Stimulated activated CD8-positive, alpha-beta memory T cell treated with anti-CD3 and anti-CD28 coated beads, Interleukin-7, amount 100 ng/mL, for 1 hour (primary cell): ENCODE measurements at places on chromosomes 12 and 14.
A peak's percentile ranks its signal among the peaks of the same experiment; 100 is the strongest.

DNA sequence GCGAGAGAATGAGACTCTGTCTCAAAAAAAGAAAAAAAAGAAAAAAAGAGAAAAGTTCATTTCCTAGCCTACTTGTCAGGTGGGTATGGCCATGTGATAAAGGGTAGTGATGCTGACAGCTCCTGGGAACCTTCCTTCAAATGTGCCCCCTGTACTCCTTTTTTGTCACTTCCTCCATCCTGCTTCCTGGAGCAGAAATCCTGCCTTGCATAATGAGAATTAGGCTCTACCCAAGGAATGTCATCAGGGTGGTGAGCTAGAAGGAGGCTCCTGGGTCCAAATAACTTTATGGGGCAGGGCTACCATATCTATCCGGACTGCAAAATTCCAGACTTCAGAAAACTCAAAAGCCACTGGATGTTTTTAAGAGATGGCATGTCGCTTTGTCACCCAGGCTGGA, 27.8 kb upstream of the FBXO34 start:
- DNase-seq, result no peak

DNA sequence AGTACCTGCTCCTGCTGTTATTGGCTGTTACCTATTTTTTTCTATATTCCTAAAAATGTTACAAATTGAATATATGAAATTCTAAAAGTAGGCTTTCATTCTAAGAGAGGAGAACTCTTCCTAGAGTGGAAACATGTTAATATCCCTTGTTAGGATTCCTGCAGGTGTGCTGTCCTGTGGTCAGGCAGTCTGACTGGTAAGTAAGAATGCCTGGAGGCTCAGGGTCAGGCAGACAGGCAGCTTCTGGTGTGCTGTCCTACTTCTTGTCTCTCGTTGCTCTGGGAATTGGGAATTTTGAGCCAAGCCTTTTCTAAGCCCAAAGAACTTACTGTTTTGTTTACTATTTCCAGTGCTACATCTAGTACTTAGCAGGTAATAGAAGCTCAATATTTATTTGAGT, 10.3 kb downstream of the PPHLN1 start:
- DNase-seq, result no peak

GRCh38 chr12:25301798-25302197, 51.1 kb upstream of the KRAS start:
- DNase-seq, result no peak

- no peak for DNase-seq
These were observed 26.6 kb downstream of the RASSF3 start for GRCh38 chr12:64636856-64637255.

DNA sequence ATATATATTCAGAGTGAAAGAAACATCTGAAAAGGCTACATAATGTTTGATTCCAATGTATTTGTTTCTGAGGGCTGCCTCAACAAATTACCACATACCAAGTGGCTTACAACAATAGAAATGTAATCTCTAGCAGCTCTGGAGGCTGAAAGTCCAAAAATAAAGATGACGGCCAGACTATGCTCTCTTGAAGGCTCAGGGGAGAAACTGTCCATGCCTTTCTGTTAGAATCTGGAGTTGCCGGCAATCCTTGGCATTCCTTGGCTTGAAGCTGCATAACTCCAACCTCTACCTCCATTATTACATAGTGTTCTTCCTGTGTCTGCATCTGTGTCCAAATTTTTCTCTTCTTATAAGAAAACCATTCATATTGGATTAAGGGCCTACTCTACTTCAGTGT, 68.1 kb upstream of the PLEKHG7 start:
- DNase-seq, result no peak

GRCh38 chr14:69299286-69300035, 39.5 kb downstream of the GALNT16 start:
- DNase-seq, result no peak

GRCh38 chr14:20769421-20769820, 1.2 kb downstream of the EDDM3B start:
- DNase-seq, result no peak

GRCh38 chr12:46354111-46354801, 18.3 kb downstream of the SLC38A2 start:
- DNase-seq, result no peak

- DNase-seq, result no peak
These were observed 278.7 kb downstream of the PDZRN4 start for GRCh38 chr12:41466802-41467201.

- DNase-seq, result peak; percentile 13
These were observed 933.8 kb downstream of the TMEM121 start for GRCh38 chr14:106459971-106460730.

DNA sequence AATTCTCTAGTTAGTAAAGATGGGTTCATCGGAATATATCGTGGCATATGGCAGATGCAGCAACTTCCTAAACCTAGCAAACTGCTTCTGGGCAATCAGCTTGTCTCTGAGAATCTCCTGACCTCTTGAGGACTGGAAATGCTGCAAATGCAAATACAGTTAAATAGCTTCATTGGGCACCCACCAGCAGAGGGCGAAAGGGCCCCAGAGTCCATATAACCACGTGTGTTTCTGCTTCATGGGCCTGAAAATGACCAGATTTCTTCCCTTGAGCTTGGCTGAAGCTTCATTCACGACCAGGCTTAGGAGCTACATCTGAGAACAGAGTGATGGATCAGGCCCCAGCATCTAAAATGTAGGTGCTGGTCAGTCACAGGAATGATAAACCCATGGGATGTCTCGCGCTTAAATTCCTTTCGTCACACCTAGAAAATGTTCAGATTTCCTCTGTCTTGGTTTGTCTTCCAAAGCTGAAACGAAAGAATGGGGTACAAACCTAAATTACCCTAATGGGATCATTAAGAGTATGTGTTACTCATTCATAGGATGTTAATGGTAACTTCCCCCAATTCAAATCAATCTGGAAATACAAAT, 1482.5 kb upstream of the TMEM132C start:
- DNase-seq, result no peak

DNA sequence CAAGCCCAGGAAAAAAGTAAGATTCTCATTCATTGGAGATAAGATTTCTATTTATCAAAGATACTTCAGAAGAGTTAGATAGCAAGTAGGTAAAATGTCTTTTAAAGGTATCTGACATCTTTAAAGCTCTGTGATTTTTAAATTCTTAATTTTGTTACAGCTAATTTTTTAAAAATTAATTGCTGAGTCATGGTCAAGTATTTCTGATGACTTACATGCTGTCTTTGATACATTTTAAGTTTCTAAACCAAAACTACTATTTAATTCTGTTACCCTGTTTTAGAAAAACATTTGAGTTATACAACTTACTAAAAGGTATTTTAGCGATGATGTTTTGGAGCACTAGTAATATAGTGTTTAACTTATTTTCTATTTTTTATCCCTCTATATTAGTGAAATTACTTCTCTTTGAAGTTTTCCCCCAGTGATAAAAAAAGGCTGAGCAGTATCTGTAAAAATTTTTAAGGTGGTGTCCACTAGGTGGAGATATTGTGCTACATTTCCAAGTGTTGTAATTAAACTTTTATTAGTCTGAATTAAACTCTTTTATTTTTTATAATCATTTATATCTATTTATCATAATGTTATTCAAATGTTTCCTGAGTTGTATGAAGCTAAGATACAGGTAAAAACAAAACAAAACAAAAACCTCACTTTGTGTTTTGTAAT, 11.5 kb downstream of the ALG10 start:
- DNase-seq, result no peak

DNA sequence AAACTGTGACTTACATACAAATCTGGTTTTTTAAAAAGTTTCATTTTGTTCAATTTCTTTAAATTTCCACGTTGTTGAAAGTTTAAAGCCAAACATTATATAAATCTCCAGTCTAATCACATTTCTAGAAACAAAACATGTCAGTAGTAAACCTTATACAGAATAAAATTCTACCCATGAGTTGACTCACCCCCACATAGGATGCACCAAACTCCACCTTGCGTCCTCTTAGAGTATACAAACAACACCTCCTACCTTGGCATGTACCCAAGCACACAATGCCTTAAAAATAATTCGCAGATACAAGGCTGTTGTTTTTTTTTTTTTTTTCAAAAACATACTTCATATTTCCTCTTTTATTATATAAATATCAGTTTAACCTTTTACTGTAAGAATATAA, 3.3 kb downstream of the FBXL14 start:
- DNase-seq, result no peak

- no peak for DNase-seq
These were observed 141.7 kb upstream of the NRXN3 start for GRCh38 chr14:78028471-78028870.

DNA sequence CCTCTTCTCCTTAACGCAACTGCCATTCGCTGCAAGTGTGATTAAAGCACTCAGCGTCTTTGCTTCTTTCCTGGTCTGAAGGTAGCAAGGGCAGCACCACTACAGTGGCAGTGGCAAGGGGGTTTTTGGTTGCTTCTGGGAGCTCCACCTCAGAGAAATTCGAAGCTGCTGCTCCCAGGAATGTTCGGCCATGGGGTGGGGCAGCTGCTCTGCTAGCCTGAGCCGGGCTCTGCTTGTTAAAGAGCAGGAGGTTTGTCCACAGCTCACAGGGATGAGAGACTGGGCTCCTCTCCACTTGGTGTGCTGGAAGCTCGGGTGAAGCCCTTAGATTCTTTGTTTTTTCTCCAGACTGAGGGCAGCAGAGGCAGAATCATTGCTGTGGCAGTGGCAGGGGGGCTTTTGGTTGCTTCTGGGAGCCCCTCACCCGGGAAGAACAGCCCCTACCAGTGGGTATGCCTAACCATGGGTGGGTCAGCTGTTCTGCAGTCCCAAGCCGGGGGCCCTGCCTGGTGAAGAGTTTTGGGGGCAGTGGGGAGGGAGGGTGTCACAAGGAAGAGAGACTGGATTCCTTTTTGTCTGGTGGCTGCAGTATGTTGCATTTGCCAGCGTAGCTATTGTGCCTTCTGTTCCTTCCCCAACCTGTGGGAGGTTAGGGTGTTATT, 340.2 kb downstream of the AEBP2 start:
- no peak for DNase-seq

GRCh38 chr12:71440763-71441748, 1.5 kb downstream of the LGR5 start:
- no peak for DNase-seq

GRCh38 chr14:98963610-98964009, 308.4 kb downstream of the BCL11B start:
- no peak for DNase-seq

GRCh38 chr14:39426605-39427004, 5.6 kb downstream of the FBXO33 start:
- no peak for DNase-seq

DNA sequence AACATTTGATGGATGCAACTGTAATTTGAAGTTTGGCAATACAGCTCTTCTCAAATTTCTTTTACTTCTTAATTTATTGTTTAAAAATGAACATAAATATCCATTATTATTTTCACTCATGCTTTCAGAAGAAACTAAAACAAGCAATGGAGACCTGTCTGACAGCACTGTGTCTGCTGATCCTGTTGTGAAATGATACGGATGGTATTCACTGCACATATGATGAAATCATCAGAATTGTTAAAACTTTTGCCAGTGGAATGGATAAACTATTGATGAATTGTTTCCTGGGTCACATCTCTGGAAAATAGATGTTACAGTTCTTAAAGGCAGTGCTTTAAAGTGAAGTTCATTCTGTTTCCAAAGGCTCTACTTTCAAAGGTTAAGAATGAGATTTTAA, 59.2 kb downstream of the WASHC4 start:
- DNase-seq, result no peak

GRCh38 chr12:39426636-39427240, 16.2 kb downstream of the KIF21A start:
- DNase-seq, result no peak

DNA sequence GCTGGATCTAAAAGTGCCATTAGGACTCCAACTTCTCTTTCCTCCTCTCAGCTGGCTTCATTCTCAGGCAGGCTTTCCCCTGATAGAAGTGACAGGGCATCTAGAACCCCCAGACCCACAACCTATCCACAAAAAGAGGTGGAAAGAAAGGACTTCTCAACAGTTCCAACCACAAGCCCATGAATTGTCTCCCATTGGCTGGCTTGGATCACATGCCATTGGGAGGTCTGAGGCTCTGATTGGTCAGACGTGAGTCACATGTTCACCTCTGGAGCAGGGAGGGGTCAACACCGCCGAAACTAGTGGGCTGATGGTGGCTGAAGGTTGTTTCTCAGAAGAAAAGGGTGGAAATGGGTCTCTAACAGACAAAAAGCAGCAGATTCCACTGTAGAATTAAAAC, 47.2 kb downstream of the DRAM1 start:
- DNase-seq, result no peak

DNA sequence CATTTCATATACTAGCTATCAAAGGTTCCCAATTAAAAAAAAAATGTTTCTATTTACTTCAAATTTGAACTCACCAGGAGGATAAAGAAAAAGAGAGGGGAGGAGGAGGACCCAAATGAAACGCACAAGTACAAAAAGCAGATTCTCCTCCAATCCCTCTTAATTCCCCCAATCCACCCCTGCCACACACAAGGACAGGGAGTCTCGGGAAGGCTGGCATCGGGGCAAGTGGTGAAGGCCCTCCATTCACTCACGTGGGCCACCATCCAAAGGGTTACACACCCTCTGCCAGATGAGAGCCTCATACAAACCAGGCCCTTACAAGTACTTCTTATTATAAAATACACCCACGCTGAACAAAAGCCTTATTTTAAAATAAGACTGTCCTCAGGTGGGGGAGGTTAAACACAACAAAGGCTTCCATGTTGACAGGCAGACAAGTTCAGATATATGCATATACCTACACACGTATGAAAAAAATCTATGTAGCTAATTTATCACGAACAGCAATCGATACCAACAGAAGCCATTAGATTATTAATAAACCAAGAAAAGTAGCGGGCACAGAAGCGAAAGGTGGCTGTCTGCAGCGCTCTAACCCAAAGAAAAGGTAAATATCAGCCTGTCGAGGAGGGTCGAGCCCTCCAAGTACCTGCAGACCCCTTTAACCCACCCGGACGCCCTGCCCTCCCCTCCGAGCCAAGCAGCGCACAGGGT, 1.5 kb downstream of the ATP2B1 start:
- no peak for DNase-seq

DNA sequence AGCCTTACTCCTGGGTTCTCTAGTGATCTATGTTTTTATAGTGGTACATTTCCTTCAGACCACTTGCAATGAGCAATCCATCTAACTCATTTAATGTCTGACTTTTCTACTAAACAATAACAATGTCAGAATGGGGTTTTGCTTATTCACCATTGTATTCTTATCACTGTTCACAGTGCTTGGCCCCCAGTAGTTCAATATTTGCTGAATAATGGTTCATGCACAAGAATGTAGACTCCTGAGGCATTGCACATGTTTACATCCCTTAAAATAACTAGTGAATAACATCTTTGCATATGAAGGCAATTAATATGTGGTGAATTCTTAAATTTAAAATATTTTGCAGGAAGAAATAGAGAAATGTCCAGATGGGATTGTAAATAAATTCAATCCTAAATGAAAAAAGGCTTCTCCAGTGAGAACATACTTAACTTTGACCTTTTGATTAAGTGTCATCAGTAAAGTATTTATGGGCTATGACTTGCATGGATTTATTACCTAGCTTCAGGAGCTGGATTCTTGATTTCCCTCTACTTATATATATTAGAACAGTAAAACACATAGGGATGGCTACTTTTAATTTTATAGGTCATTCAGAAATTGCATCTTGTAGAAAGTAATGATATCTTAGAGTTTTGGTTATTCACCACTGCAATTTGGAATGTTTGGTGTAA, 3.4 kb downstream of the CCER1 start:
- DNase-seq, result no peak

- no peak for DNase-seq
These were observed 125.6 kb upstream of the NOS1 start for GRCh38 chr12:117486840-117487659.
